ENCODE measurements at places on chromosomes 1 and 21.

DNA sequence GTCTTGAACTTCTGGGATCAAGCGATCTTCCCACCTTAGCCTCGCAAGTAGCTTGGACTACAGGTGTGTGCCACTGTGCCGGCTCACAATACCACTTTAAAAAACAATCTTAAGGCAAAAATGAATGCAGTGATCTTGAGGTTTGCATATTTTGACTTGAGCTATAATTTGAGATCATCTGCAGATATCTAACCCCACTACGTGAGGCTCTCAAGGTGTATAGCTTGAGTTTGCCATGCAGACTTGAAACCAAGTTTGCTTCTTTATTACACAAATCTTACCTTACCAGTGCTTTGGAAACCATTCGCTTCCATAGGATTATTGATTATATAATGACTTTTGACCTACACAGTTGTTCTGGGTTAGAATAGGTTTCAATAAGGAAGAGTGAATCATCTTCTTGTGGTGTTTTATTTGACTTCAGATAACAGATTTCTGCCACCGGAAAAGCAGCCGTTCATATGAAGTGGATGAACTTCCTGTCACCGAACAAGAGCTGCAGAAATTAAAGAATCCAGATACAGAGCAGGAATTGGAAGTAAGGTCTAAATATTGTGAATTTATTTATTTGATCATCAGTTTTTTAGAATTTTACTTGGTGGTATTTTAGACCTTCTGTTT is 155.1 kb downstream of the VPS13D start:
- DNase-seq = no peak

GRCh38 chr1:178057141-178057765 is 36.7 kb upstream of the RASAL2 start:
- DNase-seq = no peak

DNA sequence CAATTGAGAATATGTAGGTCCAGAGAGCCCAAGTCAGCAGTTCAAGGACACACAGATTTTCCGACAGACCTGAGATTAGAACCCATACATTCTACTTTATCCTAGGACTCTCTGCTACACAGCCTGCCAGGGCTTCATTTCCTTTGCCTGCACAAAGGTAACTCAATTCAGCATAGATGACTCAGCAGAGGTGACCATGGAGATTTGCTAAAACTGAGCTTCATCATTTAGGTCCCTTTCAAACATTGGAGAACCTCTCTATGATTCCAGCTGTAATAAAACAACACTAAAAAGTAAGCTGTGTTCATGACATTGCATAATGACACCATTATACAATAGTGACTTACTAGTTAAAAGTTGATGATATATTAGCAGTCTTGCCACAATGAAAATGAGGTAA is 22.2 kb downstream of the DAB1 start:
- no peak for DNase-seq

- no peak for DNase-seq
Measured at GRCh38 chr1:96955307-96956012, 233.9 kb downstream of the PTBP2 start.

DNA sequence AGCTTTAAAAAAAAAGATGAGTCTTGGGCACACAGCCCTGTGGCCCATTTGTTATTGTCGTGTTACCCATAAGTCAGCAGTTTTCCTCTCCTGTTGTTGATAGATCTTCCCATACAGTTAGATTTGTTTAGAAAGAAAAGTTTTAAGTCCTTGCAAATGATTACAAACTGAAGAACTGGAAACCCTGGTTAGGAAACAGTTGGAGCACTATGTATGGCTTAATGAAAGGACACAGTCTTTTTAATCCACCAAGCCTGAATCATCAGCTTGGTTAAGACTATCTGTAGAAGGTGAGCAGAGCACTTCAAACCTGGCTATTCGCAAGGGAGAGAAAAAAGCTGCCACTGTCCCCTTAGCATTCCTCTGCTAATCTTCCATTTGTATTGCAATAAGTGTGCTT is 241.0 kb downstream of the DISC1 start:
- DNase-seq = no peak

GRCh38 chr1:57316291-57316690 is 107.6 kb downstream of the DAB1 start:
- no peak for DNase-seq

GRCh38 chr1:94947437-94947836 is 20.5 kb upstream of the CNN3 start:
- DNase-seq = no peak

- DNase-seq = no peak
Measured at GRCh38 chr1:182193908-182194550, 132.5 kb upstream of the ZNF648 start.

GRCh38 chr1:93471911-93472310 is 24.0 kb downstream of the FNBP1L start:
- DNase-seq = no peak

DNA sequence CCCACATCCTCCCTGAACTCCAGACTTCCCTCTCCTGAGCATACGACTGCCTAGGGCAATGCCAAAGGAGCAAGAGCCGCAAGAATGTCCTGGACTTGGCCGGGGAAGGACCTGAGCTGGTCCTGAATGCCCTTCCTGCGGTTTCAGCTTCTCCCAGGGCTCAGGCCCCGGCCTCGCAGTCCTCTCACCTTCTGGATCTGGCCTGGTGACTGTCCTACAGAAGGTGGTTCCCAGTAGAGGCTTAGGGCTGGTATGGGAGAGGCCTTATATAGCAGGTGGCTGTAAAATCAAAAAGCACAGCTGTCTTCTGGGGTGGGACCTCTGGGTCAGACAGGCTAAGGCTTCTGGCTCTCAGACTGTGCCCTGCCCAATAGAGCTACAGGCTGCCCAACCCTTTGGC is at the start of gene LYPD8:
LYPD8 (minus strand) TSS at position 243 of the 400 bp plus-strand sequence. CDS start 4,678 bp downstream, outside the sequence.
- DNase-seq = no peak

- no peak for DNase-seq
Measured at GRCh38 chr1:52549267-52549666, 3.6 kb downstream of the TUT4 start.

DNA sequence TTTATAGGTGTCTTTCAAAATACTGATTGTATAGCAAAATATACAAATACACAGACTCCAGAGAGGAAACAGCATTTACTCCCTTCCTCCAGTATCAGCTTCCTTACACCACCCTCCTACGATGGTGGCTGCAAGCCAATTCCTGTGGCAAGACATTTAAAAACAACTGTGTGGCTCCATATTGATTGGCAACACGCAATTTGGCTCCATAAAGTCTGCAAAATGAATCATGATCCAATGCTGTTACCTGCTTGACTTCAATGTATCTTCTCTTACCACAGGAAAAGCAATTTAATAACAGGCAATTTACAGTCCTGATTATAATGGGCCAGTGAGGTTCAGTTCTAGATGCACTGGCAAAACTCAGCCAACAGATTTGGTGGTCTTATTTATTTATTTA is 19.7 kb upstream of the ATP6V1G3 start:
- no peak for DNase-seq

DNA sequence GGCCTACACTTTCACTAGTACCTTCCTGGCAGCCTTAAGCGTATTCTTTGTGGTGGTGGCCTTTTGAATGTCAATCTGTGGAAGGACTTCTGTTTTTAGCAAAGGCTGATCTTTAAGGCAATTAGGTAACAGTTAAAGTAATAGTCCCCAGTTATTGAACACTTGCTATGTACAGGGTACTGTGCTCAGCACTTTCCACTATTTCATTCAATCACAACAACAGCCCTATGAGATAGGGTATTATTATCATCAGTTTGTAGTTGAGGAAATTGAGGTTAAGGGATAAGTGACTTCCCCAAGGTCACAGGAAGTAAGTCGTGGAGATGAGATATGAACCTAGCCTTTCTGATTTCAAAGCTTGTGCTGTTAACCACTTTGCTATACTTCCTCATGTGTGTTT is 185.7 kb downstream of the ST6GALNAC3 start:
- no peak for DNase-seq

DNA sequence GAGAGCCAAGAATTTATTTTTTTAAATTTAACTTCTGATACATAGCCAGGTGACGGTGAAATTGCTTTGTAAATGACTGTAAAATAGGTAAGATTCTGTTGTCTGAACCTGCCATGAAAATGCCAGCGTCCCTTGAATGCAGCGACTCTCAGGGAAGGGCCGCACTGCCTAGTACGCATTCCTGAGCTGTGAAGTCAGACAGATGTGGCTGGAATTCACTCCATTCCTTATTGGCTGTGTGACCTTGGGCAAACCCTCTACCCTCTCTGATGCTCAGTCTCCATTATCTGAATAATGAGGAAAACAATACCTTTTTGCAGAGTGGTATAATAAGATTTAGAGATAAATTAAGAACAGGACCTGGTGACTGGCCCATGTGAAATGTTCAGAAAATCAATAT is 167.1 kb upstream of the DAB1 start:
- DNase-seq = no peak

DNA sequence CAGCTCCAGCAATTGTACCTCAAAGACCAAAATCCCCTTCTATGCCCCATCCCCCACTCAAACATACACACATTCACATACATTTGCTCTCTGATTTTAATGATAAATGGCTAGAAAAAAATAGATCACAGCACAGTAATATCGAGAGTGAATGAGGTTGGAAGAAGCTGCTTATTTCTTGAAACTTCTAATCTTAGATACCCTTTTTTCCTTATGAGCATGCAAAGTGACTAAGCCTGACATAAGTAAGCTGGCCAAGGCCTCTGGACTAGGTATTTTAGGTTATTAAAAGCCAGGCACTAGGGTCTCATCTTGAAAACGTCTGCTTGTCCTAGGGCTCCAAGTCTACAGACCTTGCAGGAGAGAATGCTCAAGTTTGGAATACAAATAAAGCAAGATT is 133.6 kb downstream of the TGFBR3 start:
- DNase-seq = no peak

GRCh38 chr1:89201106-89201794 is 2.5 kb upstream of the GBP4 start:
- no peak for DNase-seq

- DNase-seq = no peak
Measured at GRCh38 chr1:89535537-89535936, 10.9 kb downstream of the LRRC8B start.

GRCh38 chr1:84870591-84870990 is 22.4 kb downstream of the LPAR3 start:
- no peak for DNase-seq

DNA sequence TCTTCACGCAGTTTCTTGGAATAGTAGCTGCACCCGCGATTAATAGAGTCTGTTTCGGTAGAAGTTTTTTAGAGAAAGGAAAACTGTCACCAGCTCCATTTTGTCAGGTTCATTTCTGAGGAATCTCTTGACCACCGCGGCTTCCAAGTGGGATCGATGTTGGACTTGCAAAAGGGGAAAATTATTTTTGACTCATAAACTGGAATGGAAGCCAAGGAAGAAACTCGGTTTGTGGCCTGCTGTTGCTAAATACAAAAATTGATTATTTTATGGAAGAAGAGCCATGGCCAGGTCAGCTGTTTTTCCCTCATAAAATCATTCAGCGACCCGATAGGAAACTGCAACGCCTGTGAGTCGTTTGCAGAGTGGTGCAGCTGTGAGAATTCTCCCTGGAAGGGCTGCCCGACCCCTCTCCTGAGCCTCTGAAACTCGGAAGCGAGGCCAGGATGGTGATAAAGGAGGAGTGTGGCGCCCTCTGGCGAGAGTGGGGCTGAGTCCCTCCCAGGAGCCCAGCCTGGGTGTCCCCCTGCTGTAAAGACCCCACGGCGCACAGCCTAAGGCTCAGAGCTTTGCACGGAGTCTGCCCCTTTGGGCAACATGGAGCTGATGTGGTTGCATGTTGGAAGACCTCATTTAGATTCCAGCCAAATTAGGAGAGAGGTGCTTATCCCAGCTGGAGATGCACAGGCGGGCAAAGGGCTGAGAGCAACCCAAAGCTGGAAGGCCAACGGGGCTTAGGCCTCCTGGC is 83.6 kb upstream of the SLC25A33 start:
- peak; percentile 60 for DNase-seq

- DNase-seq = no peak
Measured at GRCh38 chr1:20399196-20399595, 86.8 kb downstream of the CAMK2N1 start.

DNA sequence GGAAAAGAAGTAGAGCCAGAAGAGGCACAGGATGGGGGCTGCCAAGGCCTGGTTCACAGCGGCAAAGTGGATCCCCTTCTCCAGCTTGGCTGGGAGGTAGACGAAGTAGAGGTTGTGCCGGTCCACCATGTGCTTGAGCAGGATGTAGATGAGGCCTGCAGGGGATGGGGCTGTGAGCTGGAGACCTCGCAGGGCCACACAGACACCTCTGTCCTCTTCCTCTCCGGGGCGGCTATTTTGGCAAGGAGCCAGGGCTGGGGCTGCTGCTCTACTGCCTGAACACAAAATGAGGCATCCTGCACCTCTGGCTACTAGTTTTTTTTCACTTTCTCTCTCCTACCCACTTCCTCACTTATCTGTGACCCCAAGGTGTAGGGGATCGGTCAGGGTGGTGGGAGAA is 32.3 kb downstream of the TMEM63A start:
- DNase-seq = peak; percentile 25

DNA sequence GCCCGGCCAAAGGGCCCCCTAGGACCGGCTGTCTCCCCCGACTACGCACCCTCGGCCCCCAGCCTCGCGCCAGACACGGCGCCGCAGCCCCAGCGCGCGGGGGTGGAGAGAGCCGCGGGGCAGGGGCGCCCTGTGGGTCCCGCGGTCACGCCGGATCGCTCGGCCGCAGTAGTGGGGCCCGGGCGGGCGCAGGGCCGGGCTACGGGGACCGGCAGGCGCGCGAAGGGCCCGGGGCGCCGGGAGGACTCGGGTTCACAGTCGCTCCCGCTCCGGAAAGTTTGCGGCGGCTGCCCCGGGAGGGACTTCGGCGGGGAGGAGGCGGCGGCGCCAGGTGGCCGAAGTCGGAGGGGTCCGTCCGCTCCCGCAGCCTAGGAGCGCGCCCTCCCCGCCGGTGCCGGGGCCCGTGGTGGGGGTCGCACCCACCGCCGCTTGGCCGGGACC is 7.1 kb upstream of the ZNF669 start:
- DNase-seq = no peak

GRCh38 chr21:35314857-35315582 is 265.9 kb upstream of the RUNX1 start:
- no peak for DNase-seq

GRCh38 chr1:244862354-244862698 is 2.0 kb downstream of the HNRNPU start:
- no peak for DNase-seq

- DNase-seq = no peak
Measured at GRCh38 chr1:109786531-109787021, 22.9 kb upstream of the EPS8L3 start.

DNA sequence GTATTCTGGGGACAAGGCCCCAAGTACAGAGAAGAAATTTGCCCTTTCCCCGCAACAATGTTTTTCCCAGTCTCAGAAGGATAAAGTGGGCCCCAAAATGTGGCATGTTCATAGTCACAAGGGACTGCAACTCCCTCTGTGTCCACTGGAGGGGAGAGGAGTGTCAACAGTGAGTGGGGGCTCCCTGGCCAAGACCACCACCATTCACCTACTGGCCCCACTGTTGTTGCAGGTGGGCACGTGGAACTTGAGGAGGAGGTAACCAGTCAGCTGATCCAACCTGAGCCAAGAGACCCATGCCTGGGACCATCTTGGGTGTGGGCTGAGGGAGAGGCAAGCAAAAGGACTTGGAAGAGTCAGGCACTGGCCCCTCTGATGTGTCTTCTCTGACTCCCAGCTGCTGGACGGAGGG is 777 bp downstream of the NUDT17 start:
- DNase-seq = no peak

- no peak for DNase-seq
Measured at GRCh38 chr1:47231301-47232186, 481 bp downstream of the TAL1 start.
